ENCODE measurements at places on chromosomes 16 and 17.

DNA sequence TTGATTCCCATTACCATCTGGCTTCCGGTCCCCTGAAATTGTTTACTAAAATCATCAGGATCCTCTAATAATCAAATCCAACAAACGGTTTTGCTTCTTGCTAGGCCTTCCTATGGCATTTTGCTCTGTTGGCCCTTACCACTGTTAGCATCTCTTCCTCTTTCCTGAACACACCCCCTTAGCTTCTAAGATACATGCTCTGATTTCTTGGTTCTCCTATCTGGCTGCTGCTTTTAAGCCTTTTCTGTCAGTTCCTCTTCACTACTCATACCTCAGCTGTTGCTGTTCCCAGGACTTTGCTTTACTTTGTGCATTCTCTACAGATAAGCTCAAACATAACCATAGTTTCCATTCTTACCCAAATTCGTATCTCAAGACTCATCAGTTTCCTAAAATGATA lies 11.4 kb downstream of the CAPNS2 start:
- no peak for DNase-seq

DNA sequence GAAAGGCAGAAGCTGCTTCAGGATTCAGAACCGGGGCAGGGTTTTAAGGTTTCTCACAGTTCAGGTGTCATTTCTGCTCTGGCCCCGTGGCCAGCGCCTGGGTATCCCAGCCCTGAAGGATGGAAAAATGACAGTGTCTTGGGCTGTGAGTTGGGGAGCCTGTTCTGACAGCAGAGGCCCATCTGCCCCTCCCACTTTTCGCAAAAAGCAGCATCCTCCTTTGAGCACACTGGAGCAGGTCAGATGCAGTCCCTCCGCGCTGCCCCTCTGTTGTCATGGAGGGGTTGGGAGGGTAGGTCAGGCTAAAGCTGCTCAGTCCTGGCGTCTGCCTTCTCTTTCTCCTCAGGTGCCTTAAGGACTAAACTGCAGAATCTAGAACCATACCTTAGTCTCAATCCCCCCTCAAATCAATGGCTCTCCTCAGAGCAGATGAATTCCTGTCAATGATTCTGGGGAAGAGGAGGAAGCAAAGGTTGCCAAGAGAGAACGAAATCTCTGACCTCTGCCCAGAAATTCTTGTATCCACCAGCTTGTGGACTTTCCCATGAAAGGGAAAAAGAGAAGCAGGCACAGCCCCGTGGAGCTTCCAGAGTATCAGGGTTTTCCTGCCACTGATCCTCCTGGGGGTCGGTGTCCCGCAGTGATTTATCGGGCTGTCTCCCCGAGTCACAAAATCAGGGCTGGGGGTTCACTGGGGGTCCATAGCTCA lies 7.3 kb downstream of the NEUROD2 start:
- no peak for DNase-seq

DNA sequence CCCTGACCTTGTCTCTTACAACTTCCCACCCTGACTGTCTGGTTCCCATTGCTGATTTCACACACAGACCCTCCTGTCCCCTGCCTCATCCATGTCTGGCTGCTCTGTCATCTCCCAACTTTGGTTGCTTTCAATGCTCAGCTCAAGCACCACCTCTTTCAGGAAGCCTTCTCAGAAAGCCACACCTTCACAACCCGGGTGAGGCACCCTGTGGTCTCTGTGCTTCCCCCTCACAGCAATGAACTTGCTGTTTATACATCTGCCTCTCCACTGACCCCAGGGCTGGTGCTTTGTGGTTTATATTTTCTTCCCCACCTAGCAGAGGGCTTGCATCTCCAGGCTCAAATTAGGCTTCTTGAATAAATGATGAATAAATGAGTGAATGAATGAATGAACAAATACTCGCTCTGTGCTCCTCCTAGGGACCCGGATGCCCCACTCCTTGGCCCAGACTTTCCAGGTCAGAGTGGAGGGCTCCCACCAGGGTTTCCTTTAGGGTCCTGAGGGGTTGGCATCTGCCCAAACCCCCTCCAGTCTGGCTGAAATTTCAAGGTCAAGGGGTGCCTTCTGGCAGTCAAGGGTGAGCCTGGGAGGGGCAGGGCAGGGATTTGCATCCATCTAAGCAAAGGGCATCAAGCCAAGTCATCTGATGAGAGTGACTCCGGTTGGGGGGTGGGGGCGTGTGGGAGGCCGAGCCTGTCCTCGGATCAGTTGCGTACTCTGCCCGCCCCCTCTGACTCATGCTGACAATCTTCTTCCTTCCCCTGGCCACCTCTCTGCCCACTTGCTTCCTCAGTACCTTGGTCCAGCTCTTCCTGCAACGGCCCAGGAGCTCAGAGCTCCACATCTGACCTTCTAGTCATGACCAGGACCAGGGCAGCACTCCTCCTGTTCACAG lies at the start of gene ITGAX:
Gene ITGAX (plus strand): TSS at position 783 of the 898 bp plus-strand sequence. CDS start 79 bp downstream, at position 862.
- no peak for DNase-seq

- peak; percentile 26 for DNase-seq
Measured at GRCh38 chr17:81735264-81736102, 23.4 kb downstream of the SLC25A10 start.

- DNase-seq: no peak
Measured at GRCh38 chr16:66265556-66266141, 100.8 kb upstream of the CDH5 start.

GRCh38 chr16:66459878-66460277 lies 32.8 kb downstream of the BEAN1 start:
- DNase-seq: no peak

- no peak for DNase-seq
Measured at GRCh38 chr16:31253642-31254045, 6.1 kb upstream of the ITGAM start.

- peak; percentile 91 for DNase-seq
Measured at GRCh38 chr17:40113110-40113906, 8.5 kb upstream of the MSL1 start.

DNA sequence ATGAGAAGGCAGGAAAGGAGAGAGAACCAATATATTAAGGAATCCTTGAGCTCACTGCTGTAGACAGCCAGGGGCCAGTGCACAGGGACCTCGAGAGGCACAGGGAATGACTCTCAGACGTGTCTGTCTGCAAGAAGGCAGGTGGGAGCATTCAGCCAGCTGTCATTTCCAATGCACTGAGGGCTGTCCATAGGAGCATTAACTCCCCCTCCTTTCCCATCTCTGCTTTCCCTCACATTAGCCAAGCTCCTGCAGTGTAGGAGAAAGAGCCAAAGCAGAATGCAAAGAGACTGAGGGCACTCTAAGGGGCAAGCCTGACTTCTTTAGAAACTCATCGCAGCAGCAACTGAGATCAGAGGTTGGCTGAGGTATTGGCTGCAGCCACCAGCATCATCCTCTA lies 218.3 kb downstream of the CDH13 start:
- no peak for DNase-seq

DNA sequence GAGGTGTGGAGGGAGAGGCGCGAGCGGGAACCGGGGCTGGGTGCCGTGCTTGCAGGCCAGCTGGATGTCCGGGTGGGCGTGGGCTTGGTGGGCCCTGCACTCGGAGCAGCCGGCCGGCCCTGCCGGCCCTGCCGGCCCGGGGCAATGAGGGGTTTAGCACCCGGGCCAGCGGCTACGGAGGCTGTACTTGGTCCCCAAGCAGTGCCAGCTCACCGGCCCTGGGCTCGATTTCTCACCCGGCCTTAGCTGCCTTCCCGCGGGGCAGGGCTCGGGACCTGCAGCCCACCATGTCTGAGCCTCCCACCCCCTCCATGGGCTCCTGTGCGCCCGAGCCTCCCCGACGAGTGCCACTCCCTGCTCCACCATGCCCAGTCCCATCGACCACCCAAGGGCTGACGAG lies 24.7 kb upstream of the GPATCH8 start:
- DNase-seq: no peak

- no peak for DNase-seq
Measured at GRCh38 chr17:55726440-55726839, 3.8 kb upstream of the TMEM100 start.

- DNase-seq: peak; percentile 6
Measured at GRCh38 chr17:33049781-33050414, 58.3 kb downstream of the SPACA3 start.

- DNase-seq: no peak
Measured at GRCh38 chr16:56775162-56775561, 45.2 kb downstream of the NUP93 start.

- DNase-seq: no peak
Measured at GRCh38 chr17:34051046-34051445, 204.0 kb upstream of the CCL2 start.

GRCh38 chr17:79211061-79211770 lies 136.6 kb downstream of the ENGASE start:
- DNase-seq: no peak

DNA sequence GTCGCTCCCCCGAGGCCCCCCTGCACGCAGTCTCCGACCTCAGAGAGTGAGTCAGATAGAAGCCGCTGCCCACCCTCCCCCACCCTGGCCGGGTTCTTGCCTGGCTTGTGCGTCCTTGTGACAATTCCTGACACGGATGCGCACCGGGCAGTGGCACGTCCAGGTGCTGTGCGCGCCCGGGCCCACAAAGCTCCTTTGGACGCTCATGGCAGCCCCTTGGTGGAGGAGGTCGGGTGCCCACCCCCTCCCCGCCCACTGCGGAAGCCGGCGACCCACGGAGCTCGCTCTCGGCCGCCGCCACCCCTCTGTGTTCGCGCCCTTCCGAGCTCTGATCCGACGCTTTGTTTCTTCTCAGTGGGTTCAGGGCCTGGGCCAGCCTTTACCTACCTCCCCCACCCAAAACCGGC lies 662 bp upstream of the TUBB3 start:
- peak; percentile 4 for DNase-seq

DNA sequence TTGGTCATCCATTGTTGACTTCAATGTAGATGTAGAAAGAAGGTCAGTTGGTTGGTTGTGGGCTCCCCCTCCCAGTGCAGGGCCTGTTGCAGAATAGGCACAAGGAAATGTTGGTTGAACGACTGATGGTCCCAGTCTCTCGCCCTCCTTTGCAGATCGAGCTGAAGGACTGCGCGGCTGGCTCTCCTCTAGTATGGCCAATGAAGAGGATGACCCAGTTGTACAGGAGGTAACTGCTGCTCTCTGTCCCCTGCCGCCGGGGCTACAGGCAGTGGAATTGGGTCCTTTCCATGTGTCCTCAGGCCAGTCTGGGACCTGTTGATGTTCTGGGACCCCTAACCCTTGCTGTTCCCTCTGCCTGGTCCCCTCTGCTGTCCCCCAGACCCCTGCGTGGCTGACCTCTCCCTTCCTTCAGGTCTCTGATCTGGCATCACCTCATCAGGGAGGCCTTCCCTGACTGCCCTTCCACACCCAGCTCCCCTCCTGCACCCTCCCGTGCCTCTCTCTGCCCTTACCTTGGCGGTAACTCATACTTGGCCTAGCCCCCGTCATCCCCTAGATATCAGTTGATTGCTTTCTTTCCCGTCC lies 5.7 kb downstream of the POLR3E start:
- DNase-seq: no peak

DNA sequence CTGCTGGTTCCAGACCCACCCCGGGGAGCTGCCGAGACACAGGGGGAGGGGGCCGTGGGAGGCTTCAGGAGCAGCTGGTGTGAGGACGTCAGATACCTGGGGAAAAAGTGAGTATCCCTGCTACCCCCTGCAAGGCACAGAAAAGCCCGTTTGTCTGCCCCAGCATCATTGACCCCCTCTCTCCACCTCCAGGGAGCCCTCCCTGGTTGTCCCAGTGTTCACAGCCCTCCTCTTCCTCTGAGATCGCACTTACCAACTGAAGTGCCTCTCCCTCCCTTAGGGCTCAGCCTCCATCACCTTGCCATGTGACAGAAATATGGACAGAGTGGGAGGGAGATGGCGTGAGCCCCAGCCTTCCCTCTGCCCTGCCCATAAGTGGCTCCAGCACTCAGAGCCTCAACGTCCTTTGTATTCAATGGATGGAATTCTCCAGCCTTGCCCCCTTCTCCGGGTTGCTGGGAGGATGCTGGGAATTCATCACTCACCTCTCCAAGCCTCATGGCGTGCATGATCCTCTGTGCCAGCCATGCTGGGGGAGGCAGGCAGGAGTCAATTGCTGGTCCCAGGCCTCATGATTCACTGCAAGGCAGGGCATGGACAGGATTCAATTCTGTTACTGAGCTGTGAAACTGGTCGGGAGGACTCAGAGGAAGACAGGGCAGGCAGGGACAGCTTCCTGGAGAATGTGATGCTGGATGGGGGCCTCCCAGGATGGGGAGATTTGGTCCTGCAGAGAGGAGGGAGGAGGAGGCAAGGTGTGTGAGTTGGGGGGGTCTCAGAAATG lies 14.6 kb downstream of the SPNS3 start:
- no peak for DNase-seq

- DNase-seq: no peak
Measured at GRCh38 chr16:22329199-22329695, 32.0 kb downstream of the POLR3E start.

DNA sequence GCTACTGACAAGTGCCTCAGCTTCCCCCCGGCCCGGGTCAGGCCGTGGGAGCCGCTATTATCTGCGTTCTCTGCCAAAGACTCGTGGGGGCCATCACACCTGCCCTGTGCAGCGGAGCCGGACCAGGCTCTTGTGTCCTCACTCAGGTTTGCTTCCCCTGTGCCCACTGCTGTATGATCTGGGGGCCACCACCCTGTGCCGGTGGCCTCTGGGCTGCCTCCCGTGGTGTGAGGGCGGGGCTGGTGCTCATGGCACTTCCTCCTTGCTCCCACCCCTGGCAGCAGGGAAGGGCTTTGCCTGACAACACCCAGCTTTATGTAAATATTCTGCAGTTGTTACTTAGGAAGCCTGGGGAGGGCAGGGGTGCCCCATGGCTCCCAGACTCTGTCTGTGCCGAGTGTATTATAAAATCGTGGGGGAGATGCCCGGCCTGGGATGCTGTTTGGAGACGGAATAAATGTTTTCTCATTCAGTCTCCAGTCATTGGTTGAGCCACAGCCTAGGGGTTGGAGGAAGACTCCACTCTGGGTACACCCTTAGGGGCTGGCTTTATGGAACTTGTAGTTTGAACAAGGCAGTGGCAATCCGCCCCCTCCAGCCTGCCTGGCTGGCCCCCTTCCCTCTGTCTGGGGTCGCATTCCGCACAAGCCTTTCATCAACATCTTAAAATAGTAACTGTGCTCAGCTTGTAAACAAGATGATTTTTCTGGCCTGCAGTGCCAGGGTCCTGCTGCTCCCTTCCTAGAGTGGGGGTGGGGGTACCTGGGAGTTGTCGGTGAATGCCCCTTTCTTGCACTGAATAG lies 4.1 kb downstream of the SYNGR2 start:
- no peak for DNase-seq

DNA sequence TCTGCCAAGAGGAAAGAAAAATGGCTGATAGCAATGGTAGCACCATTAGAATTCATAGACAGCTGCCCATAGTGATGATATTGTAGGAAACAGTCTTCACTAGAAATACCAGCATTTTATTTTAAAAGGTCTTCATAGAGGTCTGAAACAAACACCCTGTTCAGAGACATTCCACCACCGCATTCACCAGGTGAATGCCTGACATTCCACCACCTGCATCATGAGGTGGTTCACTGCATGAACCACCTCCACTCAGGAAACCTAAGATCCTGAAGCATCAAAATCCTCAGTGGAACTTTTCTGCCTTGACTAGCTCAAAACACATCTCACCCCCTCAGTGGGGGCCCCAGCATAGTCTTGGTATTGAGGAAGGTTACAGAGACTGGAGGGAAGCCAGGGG lies 91.5 kb upstream of the COX10 start:
- DNase-seq: no peak

- no peak for DNase-seq
Measured at GRCh38 chr16:53933407-53933806, 229.5 kb downstream of the FTO start.

- no peak for DNase-seq
Measured at GRCh38 chr16:50613281-50613963, 65.2 kb downstream of the NKD1 start.

GRCh38 chr16:2786061-2786825 lies 1.1 kb downstream of the PRSS33 start:
- DNase-seq: no peak
